Omental fat pad (tissue), 4 donors: ENCODE measurements at places on chromosomes 4 and X. TPM values are rescaled to one million over a fixed set of nuclear protein-coding genes. Genes with fewer than 3 reads are reported as not detected.

DSPP gene
- total RNA-seq: not detected

GRCh38 chr4:16785793-16786527 is 112.5 kb downstream of the LDB2 start:
- DNase-seq: no peak

AMBN gene
- total RNA-seq: not detected

- DNase-seq: no peak
Observed at GRCh38 chr4:189048119-189048518, 892.6 kb upstream of the FRG1 start.

DNA sequence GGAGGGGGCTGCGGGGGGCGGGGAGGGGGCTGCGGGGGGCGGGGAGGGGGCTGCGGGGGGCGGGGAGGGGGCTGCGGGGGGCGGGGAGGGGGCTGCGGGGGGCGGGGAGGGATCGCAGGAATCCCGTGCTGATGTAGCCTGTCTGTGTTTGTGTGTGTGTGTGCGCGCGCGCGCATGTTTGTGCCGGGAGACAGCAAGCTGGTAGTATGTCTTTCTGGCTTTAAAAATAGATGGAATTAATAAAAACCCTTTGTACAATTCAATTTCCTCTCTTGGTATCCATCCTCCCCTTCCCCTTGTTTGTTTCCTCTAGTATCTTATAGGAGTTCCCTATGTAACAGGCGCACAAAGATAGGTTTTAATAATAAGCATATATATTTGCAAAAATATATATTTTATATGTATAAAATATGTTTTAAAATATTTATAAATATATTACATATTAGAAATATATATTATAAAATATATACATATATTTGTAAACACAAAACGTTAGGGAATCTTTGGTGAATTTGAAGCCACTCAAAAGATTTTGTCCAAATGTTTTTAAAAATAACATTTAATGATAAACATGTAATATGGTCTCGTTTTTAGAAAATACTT is 782 bp downstream of the ARHGAP24 start:
- DNase-seq: no peak

DNA sequence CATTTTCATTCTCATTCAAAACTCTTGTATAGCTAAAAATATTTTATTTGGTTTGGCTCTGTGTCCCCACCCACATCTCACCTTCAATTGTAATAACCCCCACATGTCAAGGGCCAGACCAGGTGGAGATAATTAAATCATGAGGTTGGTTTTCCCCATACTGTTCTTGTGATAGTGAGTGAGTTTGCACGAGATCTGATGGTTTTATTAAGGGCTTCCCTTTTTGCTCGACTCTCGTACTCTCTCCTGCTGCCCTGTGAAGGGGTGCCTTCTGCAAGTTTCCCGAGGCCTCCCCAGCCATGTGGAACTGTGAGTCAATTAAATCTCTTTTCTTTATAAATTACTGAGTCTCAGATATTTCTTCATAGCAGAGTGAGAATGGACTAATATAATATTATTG is 768.0 kb downstream of the STIM2 start:
- DNase-seq: no peak

NEXMIF gene
- total RNA-seq: 0.32 TPM
